ENCODE measurements at places on chromosomes 1 and 21. TPM values are rescaled to one million over a fixed set of nuclear protein-coding genes. Genes with fewer than 3 reads are reported as not detected.

Gene GJA4
- total RNA-seq = not detected

Gene CADM3
- not detected for total RNA-seq

Gene OR10J5
- not detected for total RNA-seq

Gene IBA57
- 2.7 TPM for total RNA-seq

Gene GPR61
- under 0.01 TPM for total RNA-seq

Gene CLCNKA
- not detected for total RNA-seq

Gene GPR25
- total RNA-seq = not detected

All from nasal cavity respiratory epithelium epithelial cell of viscerocranial mucosa (primary cell).